ENCODE measurements at places on chromosomes 12 and 14. TPM values are rescaled to one million over a fixed set of nuclear protein-coding genes. Genes with fewer than 3 reads are reported as not detected.

The SYCP3 gene
- total RNA-seq: 0.27 TPM

The HSPB8 gene
- total RNA-seq: not detected

GRCh38 chr12:124140944-124141486 lies 153.9 kb upstream of the RFLNA start:
- H3K27ac ChIP-seq: no peak overlapping the region
- H3K4me1 ChIP-seq: no peaks in the 10 kb centered on the region
- no peak for DNase-seq
- no peaks in the 10 kb centered on the region for H3K27me3 ChIP-seq

DNA sequence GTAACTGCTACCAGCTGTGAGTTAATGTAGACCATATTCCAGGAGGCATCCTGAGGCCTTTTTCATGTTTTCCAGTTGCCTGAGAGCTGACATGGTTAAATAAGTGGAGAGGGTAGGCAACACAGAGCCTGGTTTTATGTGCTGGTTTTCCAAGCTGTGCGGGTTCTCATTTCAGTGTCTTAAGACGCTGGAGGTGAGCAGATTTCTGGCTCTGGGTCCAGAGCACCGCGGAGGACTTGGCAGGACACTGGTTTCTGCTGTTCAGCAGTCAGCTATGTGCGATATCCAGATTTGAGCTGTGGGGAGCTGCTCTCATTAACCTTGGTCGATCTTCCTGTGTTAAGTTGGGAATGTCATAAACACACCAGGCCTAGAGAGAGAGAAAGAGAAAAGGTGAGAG lies 680.8 kb downstream of the BCL11B start:
- no peaks in the 10 kb centered on the region for H3K27me3 ChIP-seq
- DNase-seq: no peak
- H3K27ac ChIP-seq: no peak overlapping the region
- no peaks in the 10 kb centered on the region for H3K36me3 ChIP-seq
- no peaks in the 10 kb centered on the region for H3K4me1 ChIP-seq

- H3K4me1 ChIP-seq: no peaks in the 10 kb centered on the region
- no peak overlapping the region for H3K4me3 ChIP-seq
- no peaks in the 10 kb centered on the region for H3K36me3 ChIP-seq
- no peak for DNase-seq
- no peaks in the 10 kb centered on the region for H3K27me3 ChIP-seq
These were observed 397.7 kb downstream of the PDZRN4 start for GRCh38 chr12:41585784-41586183.

GRCh38 chr12:27542628-27543027 lies 18.6 kb downstream of the PPFIBP1 start:
- H3K27ac ChIP-seq: no peak overlapping the region
- no peaks in the 10 kb centered on the region for H3K27me3 ChIP-seq
- H3K4me1 ChIP-seq: no peaks in the 10 kb centered on the region
- no peak for DNase-seq

DNA sequence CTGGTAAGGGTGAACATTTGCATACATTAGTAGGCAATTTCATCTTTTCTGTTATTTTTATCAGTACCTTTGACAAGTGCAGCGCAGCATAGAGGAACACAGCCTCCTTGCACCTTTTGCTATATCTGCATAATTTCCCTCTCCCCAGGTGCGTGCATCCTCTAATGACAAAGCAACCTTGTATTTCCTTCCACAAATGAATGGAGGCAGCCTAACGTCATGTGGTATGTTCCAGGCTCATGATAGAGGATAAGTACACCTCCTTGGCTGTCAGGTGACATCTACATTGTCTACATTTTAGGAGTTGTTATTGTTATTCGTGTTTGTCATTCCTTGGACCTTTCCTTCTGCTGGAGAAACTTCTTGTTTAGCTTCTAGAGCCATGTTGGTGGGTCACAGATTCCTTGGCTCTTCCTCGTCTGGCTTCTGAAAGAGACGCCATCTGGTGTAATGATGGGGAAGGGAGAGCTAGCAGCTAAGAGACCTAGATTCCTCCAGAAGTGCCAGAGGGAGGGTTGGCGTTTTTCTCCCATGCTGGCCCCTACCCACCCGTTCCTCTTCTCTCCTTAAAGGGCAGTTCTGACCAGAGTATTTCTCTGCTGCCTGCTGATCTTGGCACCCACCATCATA lies 37.0 kb downstream of the EVL start:
- H3K36me3 ChIP-seq: peaks cover 49% of the 10 kb centered on the region
- H3K27ac ChIP-seq: no peak overlapping the region
- no peaks in the 10 kb centered on the region for H3K27me3 ChIP-seq
- peaks cover 100% of the 10 kb centered on the region for H3K4me1 ChIP-seq
- DNase-seq: no peak

DNA sequence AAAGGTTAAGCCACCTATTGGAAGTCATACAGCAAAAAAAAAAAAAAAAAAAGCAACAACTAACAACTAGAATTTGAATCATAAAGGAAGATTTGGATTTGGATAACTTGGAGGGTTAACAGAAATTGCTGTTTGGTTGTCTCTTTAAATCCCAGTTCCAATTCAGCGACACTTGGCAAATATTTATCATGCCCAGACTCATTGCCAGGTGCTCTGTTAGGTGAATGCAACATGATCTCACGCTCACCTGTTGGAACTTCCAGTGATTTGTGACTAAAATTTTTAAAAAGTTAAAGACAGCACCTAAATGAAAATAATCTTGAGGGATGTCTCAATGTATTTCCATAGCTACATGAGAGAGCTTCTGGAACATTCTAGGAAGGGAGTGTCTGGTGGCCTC lies 103.7 kb downstream of the TBX3 start:
- no peak overlapping the region for H3K27ac ChIP-seq
- no peak overlapping the region for H3K4me3 ChIP-seq
- no peak for DNase-seq

- DNase-seq: no peak
- H3K27ac ChIP-seq: no peak overlapping the region
- H3K36me3 ChIP-seq: no peaks in the 10 kb centered on the region
- H3K27me3 ChIP-seq: no peaks in the 10 kb centered on the region
- H3K4me3 ChIP-seq: no peak overlapping the region
These were observed 311.9 kb upstream of the TBX3 start for GRCh38 chr12:114995891-114996290.

DNA sequence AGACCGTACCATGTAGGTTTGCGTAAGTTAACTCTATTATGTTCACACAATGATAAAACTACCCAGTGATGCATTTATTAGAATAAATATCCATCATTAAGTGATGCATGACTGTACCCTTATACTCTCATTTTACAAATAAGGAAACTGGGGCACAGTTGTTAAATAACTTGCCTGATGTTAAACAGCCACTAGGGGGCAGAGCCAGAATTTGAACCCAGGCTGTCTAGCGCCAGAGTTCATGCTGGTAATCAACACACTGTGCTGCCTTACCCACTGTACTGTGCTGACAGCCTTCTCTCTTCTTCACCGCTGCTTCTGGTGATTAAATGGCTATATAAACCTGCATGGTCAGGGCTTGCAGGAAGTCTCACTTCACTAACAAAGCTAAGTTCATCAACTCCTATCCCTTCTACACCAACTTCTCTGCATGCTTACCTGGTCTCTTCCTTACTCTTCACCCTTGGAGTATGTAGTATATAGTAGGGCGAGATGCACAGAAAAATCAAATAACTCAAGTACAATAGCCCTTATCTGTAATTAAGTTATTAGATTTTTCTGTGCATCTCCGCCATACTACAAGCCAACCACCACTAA lies 43.6 kb upstream of the APPL2 start:
- no peak overlapping the region for H3K27ac ChIP-seq
- peak; percentile 5 for DNase-seq
- no peaks in the 10 kb centered on the region for H3K36me3 ChIP-seq
- no peak overlapping the region for H3K4me3 ChIP-seq
- H3K27me3 ChIP-seq: no peaks in the 10 kb centered on the region
- no peaks in the 10 kb centered on the region for H3K4me1 ChIP-seq

DNA sequence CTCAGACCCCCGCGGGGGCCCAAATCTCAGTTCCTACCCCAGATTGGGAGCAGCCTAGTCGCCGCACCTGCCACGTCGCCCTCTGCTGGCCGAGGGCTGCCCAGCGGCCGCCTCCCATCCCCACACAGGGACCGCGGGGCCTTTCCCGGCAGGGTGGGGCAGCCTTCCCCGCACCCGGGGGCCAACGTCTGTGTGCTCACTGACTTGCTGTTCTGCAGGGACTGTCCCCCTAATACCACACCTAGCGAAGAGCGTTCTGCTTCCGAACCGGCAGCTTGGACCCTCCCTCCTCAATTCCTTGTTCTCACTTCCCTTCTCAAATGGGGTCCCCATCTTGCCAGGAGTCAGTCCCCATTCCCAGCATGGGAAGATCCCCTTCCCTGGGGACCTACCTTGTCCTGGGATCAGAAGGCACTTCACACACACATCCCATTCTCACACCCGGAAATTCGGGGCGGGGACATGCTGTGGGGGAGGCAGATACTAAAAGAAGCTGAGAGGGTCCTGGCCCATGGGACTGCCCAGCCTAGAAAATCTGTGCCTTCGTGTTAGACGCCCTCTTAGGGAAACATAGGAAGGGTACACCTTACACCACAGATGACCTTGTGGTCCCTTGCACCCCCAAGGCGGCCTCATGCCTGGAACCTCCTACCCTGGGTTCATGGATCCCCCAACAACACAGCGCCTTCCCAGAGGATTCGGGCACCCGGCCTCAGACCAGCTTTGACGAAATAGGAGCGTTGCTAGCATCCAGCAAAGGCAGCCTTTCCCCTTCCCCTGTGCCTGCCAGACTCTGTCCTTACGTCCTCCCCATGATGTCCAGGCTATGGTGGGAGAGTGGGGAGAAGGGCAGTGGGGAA lies 16.4 kb downstream of the ACVRL1 start:
- no peaks in the 10 kb centered on the region for H3K27me3 ChIP-seq
- no peak overlapping the region for H3K27ac ChIP-seq
- H3K4me3 ChIP-seq: no peak overlapping the region
- peak; percentile 61 for DNase-seq
- H3K4me1 ChIP-seq: no peaks in the 10 kb centered on the region
- H3K36me3 ChIP-seq: no peaks in the 10 kb centered on the region
